ENCODE measurements at places on chromosomes 6 and 20. TPM values are rescaled to one million over a fixed set of nuclear protein-coding genes. Genes with fewer than 3 reads are reported as not detected.

GRCh38 chr6:110544472-110544871, 68.1 kb upstream of the SLC22A16 start:
- DNase-seq = no peak

The CST5 gene
- not detected for polyA plus RNA-seq

The XKR7 gene
- polyA plus RNA-seq = not detected

GRCh38 chr6:34953061-34954025, 64.3 kb downstream of the ANKS1A start:
- DNase-seq = no peak

- DNase-seq = no peak
These were observed 102.1 kb downstream of the FLRT3 start for GRCh38 chr20:14235355-14235754.

The PRPH2 gene
- polyA plus RNA-seq = 0.23 TPM

- DNase-seq = no peak
These were observed 306.5 kb upstream of the RUNX2 start for GRCh38 chr6:45021676-45022075.

DNA sequence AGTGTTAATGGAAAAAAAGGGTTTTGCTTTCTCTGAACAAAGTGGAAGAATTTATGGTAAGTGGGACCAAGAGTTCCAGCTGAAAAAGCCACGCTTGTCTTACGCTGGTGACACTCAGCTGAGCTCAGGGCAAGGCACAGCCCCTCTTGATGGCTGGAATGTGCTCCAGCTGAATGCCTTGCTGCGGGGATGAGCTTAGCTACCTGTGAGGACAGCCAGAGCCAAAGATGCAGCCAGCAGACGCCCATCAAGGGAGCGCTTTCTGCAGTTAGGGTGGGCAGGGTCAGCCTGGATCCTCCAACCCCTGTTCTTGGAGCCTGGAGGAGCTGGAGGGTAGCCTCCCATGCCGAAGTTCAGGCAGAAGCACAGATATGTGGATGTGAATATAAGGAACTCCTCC, 191.4 kb downstream of the SCP2D1 start:
- DNase-seq = no peak

- no peak for DNase-seq
These were observed 291.8 kb upstream of the MARCKS start for GRCh38 chr6:113565306-113565705.

DNA sequence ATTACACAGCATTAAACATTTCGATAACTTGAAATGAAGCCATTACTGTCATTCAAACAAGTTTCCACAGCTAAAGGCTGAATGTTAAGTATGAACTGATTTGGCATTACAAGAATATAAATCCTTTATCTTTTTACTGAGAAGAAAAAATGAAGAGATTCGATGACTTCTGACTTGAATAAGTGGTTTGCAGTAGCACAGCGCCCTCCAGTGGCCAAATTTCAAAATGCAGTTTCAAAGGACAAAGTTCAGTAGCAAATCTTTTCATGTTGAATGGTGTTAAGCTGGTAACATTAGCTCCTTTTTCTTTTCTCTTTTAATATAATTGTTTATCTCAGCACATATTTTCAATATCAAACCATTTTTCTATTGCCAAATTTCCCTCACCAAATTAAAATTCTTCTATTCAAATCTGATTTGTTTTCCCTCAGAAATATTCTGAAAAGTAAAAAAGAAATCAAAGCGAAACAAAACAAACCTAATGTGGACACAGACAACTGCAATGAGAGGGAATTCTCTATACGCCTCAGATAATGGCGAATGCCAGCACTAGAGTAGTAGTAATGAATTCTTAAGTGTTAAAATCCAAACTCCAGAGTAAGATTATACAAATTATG, 145.7 kb downstream of the BTBD9 start:
- DNase-seq = peak; percentile 47

- no peak for DNase-seq
These were observed 27.7 kb upstream of the GTF3C6 start for GRCh38 chr6:110930781-110931180.

The NUS1 gene
- 22.0 TPM for polyA plus RNA-seq

DNA sequence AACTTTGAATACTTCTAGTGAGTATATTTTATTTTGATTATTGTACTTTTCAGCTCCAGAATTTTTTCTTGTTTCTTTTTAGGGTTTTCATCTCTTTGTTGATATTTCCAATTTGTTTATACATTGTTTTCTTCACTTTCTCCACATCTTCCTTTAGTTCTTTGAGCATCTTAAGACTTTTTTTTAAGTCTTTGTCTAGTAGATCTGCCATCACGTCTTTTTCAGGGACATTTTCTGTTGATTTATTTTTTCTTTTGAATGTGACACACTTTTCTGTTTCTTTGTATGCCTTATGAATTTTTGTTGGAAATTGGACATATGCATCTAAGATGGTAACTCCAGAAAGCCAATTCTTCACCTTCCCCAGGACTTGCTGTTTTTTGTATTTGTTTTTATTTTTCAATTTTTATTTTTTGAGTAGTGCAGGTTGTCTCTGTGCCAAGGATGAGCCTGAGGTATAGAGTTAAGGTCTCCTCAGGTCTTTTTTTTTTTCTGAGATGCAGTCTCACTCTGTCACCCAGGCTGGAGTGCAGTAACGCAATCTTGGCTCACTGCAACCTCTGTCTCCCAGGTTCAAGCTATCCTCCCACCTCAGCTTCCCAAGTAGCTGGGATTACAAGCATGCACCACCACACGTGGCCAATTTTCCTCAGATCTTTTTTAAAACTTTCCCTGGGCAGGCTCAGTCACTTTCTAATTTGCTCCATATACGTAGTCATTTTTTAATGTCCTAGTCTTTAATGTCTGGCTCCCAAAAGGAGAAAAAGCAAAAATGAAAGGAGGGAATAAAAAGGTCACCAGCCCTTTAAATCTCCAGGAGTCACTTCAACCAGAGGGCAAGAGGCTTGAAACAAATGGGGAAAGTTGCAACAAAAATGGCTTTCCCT, 6.7 kb upstream of the CMTR1 start:
- DNase-seq = no peak

GRCh38 chr6:124996411-124996810, 34.2 kb downstream of the RNF217 start:
- DNase-seq = no peak

Data from heart left ventricle (tissue), 16 donors.